ENCODE measurements at places on chromosomes 4 and X. TPM values are rescaled to one million over a fixed set of nuclear protein-coding genes. Genes with fewer than 3 reads are reported as not detected.

The IRS4 gene
- total RNA-seq = not detected

GRCh38 chr4:77082886-77083608 is 7.3 kb upstream of the CCNI start:
- DNase-seq = no peak
- peaks cover 9% of the 10 kb centered on the region for H3K4me1 ChIP-seq
- no peaks in the 10 kb centered on the region for H3K27me3 ChIP-seq
- no peak overlapping the region for H3K4me3 ChIP-seq

- DNase-seq = no peak
- peaks cover 15% of the 10 kb centered on the region for H3K4me1 ChIP-seq
- no peaks in the 10 kb centered on the region for H3K27me3 ChIP-seq
- H3K27ac ChIP-seq = no peak overlapping the region
Measured at GRCh38 chr4:146367347-146367746, 153.0 kb downstream of the REELD1 start.

DNA sequence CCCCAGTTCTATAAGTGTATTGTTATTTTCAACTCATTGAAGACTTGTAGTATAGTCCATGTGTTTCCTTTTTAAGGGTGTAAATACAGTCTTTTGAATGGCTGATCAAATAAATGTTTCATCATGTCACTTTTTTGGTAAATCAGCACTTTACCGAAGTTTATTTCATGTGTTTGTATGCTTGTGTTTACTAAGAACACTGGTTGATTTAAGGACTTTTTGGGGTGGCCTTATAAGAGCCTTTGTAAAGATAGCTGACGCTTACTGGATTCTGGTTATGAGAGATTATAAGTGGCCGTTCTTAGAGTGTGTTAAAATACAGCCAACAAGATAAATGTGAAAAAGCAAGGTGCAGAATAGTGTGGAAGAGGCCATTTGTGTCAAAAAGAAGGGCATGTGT is 2.6 kb downstream of the UBE2K start:
- no peaks in the 10 kb centered on the region for H3K27me3 ChIP-seq
- H3K4me1 ChIP-seq = peaks cover 38% of the 10 kb centered on the region
- H3K36me3 ChIP-seq = no peaks in the 10 kb centered on the region
- peak overlapping the region; percentile 95 for H3K4me3 ChIP-seq
- H3K27ac ChIP-seq = peak overlapping the region; percentile 97

- no peak for DNase-seq
- H3K27ac ChIP-seq = no peak overlapping the region
- H3K4me1 ChIP-seq = no peaks in the 10 kb centered on the region
- no peak overlapping the region for H3K4me3 ChIP-seq
- no peaks in the 10 kb centered on the region for H3K36me3 ChIP-seq
Measured at GRCh38 chr4:54255881-54256280, 26.8 kb downstream of the PDGFRA start.

The ZXDA gene
- total RNA-seq = 3.0 TPM

GRCh38 chrX:151984328-151984727 is 9.9 kb upstream of the GABRE start:
- no peaks in the 10 kb centered on the region for H3K36me3 ChIP-seq
- H3K4me1 ChIP-seq = no peaks in the 10 kb centered on the region
- H3K4me3 ChIP-seq = no peak overlapping the region
- H3K27ac ChIP-seq = no peak overlapping the region
- peaks cover 4% of the 10 kb centered on the region for H3K27me3 ChIP-seq
- DNase-seq = no peak

The CSAG3 gene
- total RNA-seq = not detected

All from natural killer cell treated with Interleukin-12 subunit alpha and Interleukin-12 subunit beta and Interleukin-15 and Interleukin-18, amount 100 ng/mL, for 72 hours (primary cell).